ENCODE measurements at places on chromosomes 1 and 21. TPM values are rescaled to one million over a fixed set of nuclear protein-coding genes. Genes with fewer than 3 reads are reported as not detected.

Gene ADIPOR1
- polyA plus RNA-seq: 140 TPM

Gene OR2L8
- not detected for polyA plus RNA-seq

Gene DMBX1
- polyA plus RNA-seq: not detected

Gene LINGO4
- polyA plus RNA-seq: not detected

Gene KCNK2
- polyA plus RNA-seq: not detected

Gene NPPB
- polyA plus RNA-seq: not detected

- no peak overlapping the region for H3K4me3 ChIP-seq
- H3K27me3 ChIP-seq: no peaks in the 10 kb centered on the region
- H3K36me3 ChIP-seq: no peaks in the 10 kb centered on the region
- H3K27ac ChIP-seq: no peak overlapping the region
- DNase-seq: no peak
Observed at GRCh38 chr21:26433386-26433785, 139.7 kb downstream of the CYYR1 start.

DNA sequence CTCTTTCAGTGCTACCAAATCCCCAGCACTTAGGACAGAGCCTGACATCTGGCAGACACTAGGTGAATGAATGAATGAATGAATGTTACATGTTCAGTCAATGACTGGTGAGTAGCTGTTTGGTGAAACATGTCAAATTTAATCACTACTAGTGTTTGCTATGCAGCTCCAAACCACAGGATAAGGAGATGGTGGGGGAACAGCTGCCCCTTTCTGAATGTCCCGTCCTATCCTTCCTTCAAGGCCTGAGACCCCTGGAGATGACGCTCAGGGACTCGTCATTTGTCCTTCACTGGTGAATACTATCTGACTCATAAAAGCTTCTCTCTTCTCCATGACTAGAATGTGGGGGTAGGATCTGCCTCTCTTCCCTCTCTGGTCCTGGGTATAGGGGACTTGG lies 175.4 kb downstream of the HIVEP3 start:
- H3K4me3 ChIP-seq: no peak overlapping the region
- no peaks in the 10 kb centered on the region for H3K36me3 ChIP-seq
- peaks cover 51% of the 10 kb centered on the region for H3K4me1 ChIP-seq

Data from CD14-positive monocyte (primary cell).